ENCODE measurements at places on chromosomes 3 and 15. TPM values are rescaled to one million over a fixed set of nuclear protein-coding genes. Genes with fewer than 3 reads are reported as not detected.
A peak's percentile ranks its signal among the peaks of the same experiment; 100 is the strongest.

- H3K27me3 ChIP-seq = no peaks in the 10 kb centered on the region
- H3K4me1 ChIP-seq = no peaks in the 10 kb centered on the region
- H3K27ac ChIP-seq = no peak overlapping the region
- H3K36me3 ChIP-seq = peaks cover 3% of the 10 kb centered on the region
- DNase-seq = no peak
These were observed 63.7 kb downstream of the ALCAM start for GRCh38 chr3:105430455-105430854.

GRCh38 chr15:47890397-47891150 lies 173.3 kb downstream of the SEMA6D start:
- DNase-seq = no peak
- no peak overlapping the region for H3K4me3 ChIP-seq
- H3K27ac ChIP-seq = no peak overlapping the region
- H3K36me3 ChIP-seq = no peaks in the 10 kb centered on the region
- no peaks in the 10 kb centered on the region for H3K4me1 ChIP-seq

DNA sequence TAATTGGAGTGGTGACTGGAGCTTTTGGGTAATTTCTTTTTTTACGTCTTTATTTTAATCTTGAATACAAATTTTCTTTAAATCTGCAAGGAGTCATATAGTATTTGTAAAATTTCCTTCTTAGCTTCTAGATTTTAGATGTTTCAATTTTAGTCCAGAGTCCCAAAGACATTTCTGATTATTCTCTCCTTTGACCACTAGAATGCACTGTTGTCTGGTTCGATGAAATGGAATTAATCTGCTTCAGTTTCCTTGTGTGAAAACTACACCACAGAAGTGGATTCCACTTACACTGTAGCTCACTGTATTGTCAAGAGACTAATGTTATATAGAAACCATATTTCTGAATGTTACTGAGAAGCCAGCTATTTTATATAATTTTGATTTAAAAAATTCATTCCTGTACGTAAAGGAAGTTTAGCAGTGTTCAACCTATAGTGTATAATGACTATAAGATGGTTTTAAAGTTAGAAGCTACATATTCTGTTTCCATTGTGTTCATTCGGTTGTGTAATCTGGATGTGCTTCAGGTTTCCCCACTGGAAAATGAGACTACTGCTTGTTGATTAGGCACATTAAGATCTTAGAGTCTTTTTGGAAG lies 6.1 kb downstream of the GRAMD1C start:
- no peak overlapping the region for H3K27ac ChIP-seq
- H3K36me3 ChIP-seq = no peaks in the 10 kb centered on the region
- no peaks in the 10 kb centered on the region for H3K27me3 ChIP-seq
- H3K4me3 ChIP-seq = no peak overlapping the region
- H3K4me1 ChIP-seq = no peaks in the 10 kb centered on the region

DNA sequence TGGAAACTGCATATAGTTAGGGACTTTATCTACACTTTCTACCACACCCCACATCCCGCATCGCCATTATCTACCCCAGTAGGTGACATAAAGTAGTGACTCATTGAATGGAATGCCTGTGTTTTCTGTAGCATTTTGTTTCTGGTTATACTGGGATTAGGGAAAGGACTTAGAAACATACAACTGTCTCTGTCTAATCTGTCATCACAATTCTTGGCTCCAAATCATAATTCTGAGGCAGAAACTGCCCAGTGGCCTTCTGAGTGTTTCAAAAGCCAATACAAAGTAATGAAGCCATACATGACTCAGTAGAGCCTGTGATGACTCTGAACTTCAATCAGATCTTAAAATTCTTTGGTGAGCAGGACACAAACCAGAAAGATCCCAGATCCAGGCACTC lies 115.7 kb upstream of the CHRM5 start:
- no peak overlapping the region for H3K4me3 ChIP-seq
- no peak overlapping the region for H3K27ac ChIP-seq
- no peaks in the 10 kb centered on the region for H3K27me3 ChIP-seq
- no peaks in the 10 kb centered on the region for H3K4me1 ChIP-seq
- H3K36me3 ChIP-seq = no peaks in the 10 kb centered on the region
- no peak for DNase-seq

DNA sequence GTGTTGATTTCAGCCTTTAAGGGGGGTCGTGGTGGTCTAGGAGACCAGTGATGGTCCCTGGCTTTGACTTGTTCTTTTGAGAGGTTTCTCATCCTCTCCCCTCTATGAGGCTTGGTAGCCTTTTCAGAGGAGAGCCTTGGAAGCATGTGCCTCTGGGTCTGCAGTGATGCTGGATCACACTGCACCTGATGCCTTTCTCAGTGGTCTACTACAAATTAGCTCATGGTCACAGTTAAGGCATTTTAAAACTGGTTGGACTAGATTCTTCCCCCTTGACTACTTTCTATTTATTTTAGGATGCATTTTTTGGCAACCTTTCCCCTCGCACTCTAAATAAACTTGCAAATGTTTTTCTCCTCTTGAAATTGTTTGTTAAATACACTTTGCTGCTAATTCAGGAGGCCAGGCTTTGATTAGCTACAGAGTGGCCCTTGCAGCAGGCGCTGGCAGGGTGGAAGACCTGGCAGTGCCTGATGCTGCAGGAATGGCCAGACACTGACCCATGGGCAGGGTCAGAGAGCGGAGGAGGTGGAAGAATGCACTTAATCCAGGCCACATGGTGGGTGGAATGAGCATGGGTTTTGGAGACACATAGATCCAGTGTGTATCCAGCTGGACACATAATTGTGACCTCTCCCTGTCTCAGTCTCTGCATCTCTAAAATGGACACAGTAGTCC lies 318.8 kb upstream of the CTDSPL start:
- H3K27me3 ChIP-seq = no peaks in the 10 kb centered on the region
- H3K36me3 ChIP-seq = no peaks in the 10 kb centered on the region
- H3K4me1 ChIP-seq = no peaks in the 10 kb centered on the region
- DNase-seq = no peak
- no peak overlapping the region for H3K4me3 ChIP-seq
- H3K27ac ChIP-seq = no peak overlapping the region

DNA sequence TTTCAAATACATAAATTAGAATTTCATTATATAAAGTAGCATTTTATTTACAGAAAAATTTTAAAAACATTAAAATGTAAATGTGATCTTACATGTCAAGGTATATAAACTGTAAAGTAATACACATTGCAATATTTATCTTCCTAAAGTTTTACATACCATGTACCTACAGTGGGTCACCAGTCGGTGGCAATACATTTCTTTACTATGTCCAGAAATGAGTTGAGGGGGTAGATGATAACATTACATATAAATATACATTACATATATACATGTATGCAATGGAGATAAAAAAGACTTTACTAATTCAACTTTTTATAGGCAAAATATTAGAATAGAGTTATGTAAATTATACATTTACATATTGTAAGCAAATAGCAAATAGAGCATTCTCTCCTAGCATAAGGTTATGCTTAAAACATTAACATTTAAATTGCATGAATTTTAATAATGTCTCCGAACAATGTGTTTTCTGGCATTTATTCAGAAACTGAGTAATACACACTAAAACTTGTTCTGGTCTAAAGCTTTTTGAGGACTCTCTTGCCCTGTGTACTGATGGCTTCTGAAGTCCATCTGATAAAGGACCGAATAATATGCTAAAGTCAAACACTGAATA lies 93.3 kb upstream of the NLGN1 start:
- no peaks in the 10 kb centered on the region for H3K27me3 ChIP-seq
- no peak overlapping the region for H3K4me3 ChIP-seq
- no peak for DNase-seq
- no peaks in the 10 kb centered on the region for H3K36me3 ChIP-seq

DNA sequence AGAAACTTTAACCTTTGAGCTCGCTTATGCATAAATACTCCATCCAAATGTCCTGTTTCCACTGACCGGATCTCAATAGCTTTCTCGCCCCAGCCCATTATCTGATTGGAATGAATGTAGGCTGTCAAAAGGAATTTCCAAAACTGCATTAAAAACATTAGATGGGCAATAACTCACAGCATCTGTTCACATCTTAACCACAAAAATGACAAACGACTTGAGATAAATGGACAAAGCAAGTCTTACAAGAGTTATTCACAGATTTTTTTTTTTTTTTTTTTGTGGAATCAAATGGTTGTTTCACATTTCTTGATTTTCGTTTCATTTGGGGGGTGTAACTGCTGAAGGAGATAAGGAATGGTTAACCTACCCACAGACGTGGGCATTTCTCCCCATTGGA lies 39.7 kb upstream of the SLC2A2 start:
- H3K4me3 ChIP-seq = no peak overlapping the region
- no peaks in the 10 kb centered on the region for H3K4me1 ChIP-seq
- H3K27ac ChIP-seq = no peak overlapping the region
- DNase-seq = no peak

DNA sequence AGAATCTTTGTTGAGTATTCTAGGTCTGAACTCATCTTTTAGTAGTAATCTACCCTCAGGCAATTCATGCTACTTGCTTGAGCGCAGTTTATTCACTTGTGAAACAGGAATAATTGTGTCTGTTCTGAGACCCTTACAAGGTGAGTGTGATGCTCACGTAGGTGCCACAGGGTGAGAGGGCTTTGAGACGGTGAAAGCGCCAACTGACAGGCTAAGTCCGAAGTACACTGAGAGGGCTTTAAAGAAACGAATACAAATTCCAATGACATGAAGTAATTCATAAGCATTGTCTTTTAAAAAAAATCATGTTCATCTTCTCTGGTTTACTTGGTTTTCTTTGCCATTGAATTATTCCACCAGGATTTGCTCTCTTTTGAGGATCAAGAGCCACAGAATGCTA lies 393.7 kb upstream of the RGMA start:
- no peak overlapping the region for H3K27ac ChIP-seq
- H3K27me3 ChIP-seq = no peaks in the 10 kb centered on the region
- H3K4me3 ChIP-seq = no peak overlapping the region
- no peaks in the 10 kb centered on the region for H3K4me1 ChIP-seq
- H3K36me3 ChIP-seq = no peaks in the 10 kb centered on the region
- DNase-seq = no peak

DNA sequence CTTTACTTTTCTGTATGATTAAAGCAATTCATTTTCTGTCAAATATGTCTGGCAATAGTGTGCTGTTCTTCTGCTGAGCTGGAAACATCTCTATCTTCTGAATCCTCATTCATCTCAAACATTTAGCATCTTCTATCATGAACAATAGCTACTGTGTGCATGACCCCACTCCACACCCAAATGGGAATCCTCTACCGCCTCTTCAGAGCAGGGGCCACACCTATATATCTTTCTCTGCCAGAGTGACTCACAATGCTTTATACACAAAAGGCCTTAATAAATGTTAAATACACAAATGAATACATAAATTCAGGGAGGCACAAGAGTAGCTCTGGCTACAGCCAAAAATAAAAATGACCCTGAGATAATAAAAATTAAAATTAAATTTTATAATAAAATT lies 8.0 kb downstream of the ALDH1A2 start:
- H3K36me3 ChIP-seq = no peaks in the 10 kb centered on the region
- no peak for DNase-seq
- no peak overlapping the region for H3K4me3 ChIP-seq
- no peaks in the 10 kb centered on the region for H3K4me1 ChIP-seq
- H3K27me3 ChIP-seq = peaks cover 28% of the 10 kb centered on the region
- no peak overlapping the region for H3K27ac ChIP-seq

- peaks cover 2% of the 10 kb centered on the region for H3K27me3 ChIP-seq
- peaks cover 33% of the 10 kb centered on the region for H3K4me1 ChIP-seq
- H3K36me3 ChIP-seq = no peaks in the 10 kb centered on the region
- peak; percentile 86 for DNase-seq
These were observed at the start of gene MYO5A for GRCh38 chr15:52528564-52529340. Gene MYO5A, minus strand, starts transcription at chr15:52528880. Its CDS starts 74 bp downstream, at chr15:52528806.

- H3K36me3 ChIP-seq = no peaks in the 10 kb centered on the region
- no peak overlapping the region for H3K27ac ChIP-seq
- no peaks in the 10 kb centered on the region for H3K4me1 ChIP-seq
- DNase-seq = no peak
These were observed 48.7 kb upstream of the VEPH1 start for GRCh38 chr3:157551961-157552360.

DNA sequence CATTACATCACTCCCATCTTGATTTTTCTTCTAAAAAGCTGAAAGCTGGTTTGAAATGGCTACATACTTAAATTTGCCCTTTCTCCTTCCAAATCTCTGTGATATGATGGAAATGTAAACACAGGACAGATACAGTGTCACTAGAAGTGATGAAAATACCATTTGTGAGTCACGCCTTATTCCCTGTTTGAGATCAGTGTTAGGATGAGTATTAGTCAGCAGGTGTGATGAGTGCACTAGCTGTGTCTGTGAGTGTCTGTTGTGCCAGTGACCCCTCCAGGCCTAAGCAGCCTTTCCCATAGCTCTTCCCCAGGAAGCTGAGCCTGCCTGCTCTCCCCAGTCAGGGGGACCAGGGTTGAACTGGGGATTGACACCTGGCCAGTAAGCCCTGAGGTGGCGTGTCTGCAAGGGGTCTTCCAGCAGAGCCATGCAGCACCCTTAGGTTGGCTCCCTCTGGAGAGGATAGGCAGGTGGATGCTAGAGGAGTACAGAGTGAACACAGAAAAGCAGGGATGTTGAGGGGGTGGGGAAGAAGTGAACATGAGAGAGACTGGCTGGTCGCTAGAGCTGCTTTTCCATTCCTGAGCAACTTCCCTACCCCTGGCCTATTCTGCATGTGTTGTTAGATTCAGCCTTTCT lies 92.0 kb downstream of the PDE8A start:
- H3K4me3 ChIP-seq = no peak overlapping the region
- H3K4me1 ChIP-seq = peaks cover 22% of the 10 kb centered on the region
- DNase-seq = peak; percentile 52
- peaks cover 27% of the 10 kb centered on the region for H3K36me3 ChIP-seq
- H3K27ac ChIP-seq = peak overlapping the region; percentile 60

GRCh38 chr3:187878772-187879518 lies 133.7 kb upstream of the BCL6 start:
- no peaks in the 10 kb centered on the region for H3K27me3 ChIP-seq
- H3K4me1 ChIP-seq = no peaks in the 10 kb centered on the region

GRCh38 chr3:11642431-11643191 lies 1.1 kb downstream of the VGLL4 start:
- H3K4me3 ChIP-seq = peak overlapping the region; percentile 96
- peak overlapping the region; percentile 97 for H3K27ac ChIP-seq

GRCh38 chr3:40613306-40613705 lies 88.5 kb downstream of the ZNF621 start:
- no peaks in the 10 kb centered on the region for H3K36me3 ChIP-seq
- no peak for DNase-seq
- H3K27me3 ChIP-seq = peaks cover 35% of the 10 kb centered on the region
- H3K27ac ChIP-seq = no peak overlapping the region
- no peaks in the 10 kb centered on the region for H3K4me1 ChIP-seq

- no peak for DNase-seq
- no peaks in the 10 kb centered on the region for H3K36me3 ChIP-seq
- H3K4me3 ChIP-seq = no peak overlapping the region
These were observed 68.1 kb upstream of the PFN2 start for GRCh38 chr3:150038830-150039229.

The CYP1A2 gene
- total RNA-seq = not detected

The NSUN3 gene
- 16.2 TPM for total RNA-seq

The HOMER2 gene
- 7.9 TPM for total RNA-seq

The RLBP1 gene
- total RNA-seq = not detected

The C3orf52 gene
- total RNA-seq = 4.4 TPM

The ILDR1 gene
- total RNA-seq = 0.41 TPM

The CLDN18 gene
- not detected for total RNA-seq
